CMK (cell line): ENCODE measurements at places on chromosomes 4 and X.

GRCh38 chr4:70243091-70243490, 694 bp downstream of the CSN3 start:
- no peak for DNase-seq

- no peak for DNase-seq
These were observed 17.5 kb upstream of the TBC1D1 start for GRCh38 chr4:37873386-37873785.

DNA sequence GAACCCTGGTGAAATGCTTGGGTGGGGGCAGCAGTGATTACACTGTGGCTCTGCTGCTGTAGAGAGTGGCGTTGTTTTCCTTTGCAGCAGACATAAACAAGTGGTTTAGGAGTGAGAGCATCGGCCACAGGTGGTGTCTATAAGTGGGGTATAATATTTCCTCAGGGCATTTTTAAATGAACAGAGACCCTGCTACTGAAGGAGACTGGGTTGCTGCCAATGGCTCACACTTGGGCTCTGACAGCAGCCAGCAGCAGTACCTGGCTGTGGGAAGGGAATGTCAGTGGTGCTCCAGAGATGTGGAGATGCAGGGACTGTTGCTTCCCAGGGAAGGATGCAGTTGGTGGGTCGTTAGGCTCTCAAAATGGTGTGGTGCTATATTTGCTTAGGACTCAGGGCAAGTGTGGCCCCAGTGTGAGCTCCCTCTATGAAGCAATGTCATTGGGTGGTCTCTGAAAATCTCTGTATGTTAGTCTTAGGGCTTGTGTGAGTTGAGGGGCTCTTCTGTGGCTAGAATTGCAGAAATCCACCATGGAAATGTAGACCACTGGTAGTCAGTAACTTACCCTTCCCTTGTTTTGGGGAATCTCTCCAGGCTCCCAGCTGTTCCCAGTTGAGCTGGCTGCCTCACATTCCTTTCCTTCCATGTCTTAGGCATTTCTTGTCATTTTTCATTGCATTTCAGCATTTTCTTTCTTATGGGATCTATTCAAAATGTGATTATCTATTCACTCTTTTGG, 1023.0 kb upstream of the GRID2 start:
- no peak for DNase-seq

- no peak for DNase-seq
These were observed 153.6 kb upstream of the INTU start for GRCh38 chr4:127479031-127479622.
